ENCODE measurements at places on chromosomes 16 and 17.

DNA sequence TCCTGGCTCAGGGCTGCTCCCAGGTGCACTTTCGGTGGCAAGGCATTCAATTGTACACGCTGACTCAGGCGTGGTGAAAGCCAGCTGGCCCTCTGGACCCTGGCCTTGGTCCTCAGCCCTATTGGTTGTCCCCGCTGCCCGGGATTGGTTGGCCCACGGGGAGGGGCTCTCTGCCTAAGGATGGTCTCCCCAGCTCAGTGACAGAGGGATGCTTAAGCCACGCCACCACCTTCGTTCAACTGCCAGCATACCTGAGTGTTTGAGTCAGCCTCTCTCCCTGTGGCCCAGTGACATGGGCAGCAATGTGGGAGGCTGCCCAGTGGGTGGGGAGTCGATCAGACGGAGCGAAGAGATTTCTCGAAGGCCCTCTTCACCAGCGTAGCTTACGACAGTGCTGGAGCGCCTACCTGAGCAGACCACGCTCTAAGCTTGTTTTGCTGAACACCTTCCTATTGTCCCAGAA is 30.3 kb downstream of the IRF8 start:
- DNase-seq: no peak

GRCh38 chr17:43024407-43025289 is at the start of gene RND2:
TSS of gene RND2 (plus strand) at chr17:43025231. CDS start at chr17:43025348, 117 bp downstream.
- DNase-seq: peak; percentile 97

DNA sequence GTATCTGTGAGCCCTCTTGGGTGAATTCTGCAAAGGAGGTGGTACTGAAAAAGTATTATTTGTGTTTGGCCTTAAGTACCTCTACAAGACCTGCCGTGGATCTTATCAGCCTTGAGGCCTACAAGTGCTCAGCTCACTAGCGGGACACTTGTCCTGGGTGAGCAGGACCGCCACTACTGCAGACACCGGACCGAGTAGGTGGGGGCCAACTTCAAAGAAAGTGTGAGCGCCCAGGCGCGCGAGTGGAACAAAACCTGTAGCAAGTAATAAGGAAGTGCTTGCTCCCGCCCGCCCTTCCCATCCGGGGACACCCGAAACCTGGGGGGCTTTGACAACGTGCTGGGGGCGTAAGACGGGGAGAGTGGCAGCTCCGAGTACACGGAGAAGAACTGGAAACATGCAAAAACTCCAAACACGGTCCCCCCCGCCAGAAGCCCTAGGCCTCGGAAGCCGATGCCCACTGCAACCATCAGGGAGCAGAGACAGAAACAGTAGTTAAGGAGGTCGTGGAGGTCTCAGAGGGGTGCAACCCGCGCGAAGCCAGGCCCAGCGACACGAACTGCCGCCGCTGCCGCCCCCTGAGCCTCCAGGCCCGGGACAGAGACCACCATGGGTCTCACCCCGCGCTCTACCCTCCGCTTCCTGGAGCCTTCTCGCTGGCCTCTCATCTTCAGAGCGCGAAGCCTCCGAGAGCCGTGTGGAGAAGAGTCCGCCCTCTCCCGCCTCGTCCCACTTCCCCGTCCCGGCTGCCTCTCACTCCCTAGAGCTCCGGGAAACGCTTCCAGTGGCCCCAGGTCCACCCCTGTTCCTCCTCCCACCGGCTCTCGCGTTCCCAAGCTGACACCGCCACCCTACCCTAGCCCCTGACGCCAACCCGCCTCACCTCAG is 537 bp downstream of the CNOT1 start:
- DNase-seq: peak; percentile 61

- DNase-seq: no peak
Measured at GRCh38 chr17:5220074-5220473, 14.6 kb downstream of the SCIMP start.

DNA sequence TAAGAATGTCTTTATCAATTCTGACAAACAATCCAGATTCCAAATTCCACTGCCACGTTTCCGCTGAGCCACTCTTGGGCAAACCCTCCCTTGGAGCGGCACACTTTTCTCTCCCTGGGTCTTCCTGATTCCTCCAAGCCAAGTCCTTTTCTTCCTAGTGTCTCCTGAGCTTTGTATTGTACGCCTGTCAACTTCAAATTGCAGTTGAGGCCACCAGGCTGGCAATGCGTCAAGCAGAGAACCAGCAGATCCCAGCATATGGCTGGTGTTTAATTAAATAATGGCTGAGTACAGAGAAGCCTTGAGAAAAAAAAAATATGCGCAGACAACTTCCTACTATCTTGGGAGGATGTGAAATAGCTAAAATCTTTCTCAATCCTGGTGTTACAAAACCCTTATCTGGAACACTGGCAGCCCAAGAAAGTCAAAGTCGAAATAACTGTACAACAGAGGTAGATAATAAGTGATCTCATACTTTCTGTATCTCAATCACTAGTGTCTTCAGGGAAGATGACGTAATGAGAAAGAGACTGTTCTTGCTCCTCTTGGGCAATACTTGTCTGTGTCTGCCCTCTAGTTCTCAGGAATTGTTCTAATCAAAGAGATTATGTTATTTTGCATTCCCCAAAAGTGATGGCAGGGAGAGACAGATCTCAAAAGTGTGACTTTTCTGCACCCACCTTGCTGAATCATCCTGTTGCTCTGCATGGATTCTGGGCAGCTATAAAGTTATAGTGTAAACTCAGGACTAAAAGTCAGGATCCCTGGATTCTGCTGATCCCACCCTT is 15.0 kb downstream of the SMIM36 start:
- no peak for DNase-seq

Data from ecto neural progenitor cell (in vitro differentiated cells).